ENCODE measurements at places on chromosomes 7 and 10.

DNA sequence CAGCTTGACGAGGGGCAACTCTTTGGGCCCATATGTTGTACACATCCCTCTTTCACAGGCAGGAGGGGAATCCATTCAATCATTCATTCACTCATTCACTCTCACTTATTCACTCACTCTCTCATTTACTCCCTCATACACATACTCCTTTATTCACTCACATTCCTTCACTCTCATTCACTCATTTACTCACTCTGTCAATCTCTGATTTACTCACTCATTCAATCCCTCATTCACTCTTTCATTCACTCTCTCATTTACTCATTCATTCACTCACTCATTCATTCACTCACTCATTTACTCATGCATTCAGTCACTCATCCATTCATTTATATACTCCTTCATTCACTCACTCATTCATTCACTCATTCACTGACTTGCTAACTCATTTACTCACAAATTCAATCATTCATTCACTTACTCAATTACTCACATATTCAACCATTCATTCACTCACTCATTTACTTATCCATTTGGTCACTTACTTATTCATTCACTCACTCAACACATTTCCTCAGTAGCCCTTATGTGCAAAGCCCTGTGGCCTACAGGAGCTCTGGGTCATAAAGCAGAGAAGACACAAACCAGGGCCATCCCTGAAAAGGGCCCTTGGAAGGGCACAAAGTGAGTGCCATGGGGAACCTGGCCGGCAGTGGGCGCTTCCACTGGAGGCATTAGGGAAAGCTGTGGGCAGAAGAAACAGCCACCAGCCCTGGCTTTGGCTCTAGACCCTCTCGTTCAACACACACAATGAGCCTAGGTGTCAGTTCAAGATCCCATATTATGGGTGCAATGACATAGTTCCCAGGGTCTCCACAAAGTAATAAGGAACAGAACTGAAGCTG, 26.0 kb downstream of the HIP1 start:
- DNase-seq, result no peak

GRCh38 chr7:50534690-50535290, 30.4 kb downstream of the DDC start:
- DNase-seq, result no peak

GRCh38 chr10:12045596-12045995, 3.0 kb upstream of the UPF2 start:
- no peak for DNase-seq

GRCh38 chr7:42385912-42386311, 148.9 kb upstream of the GLI3 start:
- no peak for DNase-seq

DNA sequence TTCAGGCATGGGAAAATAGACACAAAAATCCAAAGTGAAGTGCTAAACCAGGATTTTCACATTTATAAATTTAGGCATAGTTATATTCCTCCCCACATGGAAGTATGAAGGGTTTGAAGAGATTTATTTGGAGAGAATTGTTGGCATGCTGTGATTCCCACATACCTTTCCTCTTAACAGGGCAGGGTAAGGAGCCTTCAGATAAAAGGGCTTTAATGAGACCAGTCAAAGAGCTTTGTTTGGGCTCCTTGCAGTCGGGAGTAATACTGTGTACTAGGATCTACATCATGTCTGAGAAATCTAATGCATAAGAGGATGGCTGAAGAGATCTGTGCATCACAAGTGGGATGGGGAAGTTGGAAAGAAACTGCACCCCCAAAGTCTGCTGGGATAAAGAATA, 140.8 kb upstream of the PTN start:
- no peak for DNase-seq

DNA sequence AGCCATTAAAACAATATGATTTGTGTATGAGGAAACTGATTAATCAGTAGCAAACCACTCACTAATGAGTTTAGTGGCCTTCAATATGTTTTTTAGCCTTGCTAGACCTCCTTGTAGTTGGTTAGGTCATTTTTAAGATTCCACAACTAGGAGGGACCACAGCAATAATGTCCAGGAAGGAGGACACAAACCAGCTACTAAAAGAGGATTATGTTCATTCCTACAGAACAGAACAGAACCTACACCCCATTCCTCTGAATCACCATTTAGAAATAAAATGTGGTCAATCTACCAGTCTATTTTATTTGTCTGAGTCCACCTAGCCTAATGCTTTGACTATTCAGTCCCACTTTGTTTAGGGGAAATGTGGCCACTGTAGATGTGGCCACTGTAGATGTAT, 226.3 kb downstream of the GLI3 start:
- no peak for DNase-seq

DNA sequence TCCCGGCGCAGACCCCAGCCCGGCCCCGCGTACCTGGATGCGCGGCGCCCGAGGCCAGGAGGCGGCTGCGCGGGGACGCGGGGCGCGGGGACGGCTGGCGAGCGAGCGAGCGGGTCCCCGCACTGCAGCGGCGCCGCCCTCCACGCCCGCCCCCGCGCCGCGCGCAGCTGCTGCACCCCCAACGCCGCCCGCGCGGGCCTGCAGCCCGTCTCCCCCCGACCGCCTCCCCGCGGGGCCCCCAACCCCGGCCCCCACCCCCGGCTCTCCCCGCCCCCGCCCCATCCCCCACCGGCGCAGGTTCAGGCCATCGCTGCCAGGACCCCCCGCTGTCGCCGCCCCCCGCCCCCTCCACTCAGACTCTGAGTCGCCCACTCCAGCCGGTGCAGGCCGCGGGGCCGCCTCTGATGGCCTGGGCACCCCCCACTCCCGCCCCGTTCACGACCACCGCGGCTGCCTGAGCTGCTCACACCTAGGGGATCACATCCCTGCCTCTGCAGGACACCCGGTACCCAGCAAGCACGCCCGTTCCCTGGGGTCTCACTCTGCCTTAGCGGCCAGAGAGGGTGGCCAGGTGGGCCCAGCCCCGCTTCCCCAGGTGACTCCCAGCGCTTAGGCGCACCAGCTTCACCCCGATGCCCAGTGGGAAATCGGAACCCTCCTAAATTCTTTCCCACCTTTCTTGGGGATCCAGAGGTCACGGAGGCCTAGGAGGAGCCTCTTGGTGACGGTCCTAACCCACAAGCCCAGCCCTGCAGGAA, 13.9 kb upstream of the DNAAF5 start:
- peak; percentile 39 for DNase-seq

- DNase-seq, result no peak
Observed at GRCh38 chr10:32104622-32105509, 48.6 kb upstream of the KIF5B start.
